CMK (cell line): ENCODE measurements at places on chromosomes 11 and 22.

- no peak for DNase-seq
Measured at GRCh38 chr11:110392056-110392455, 37.7 kb upstream of the FDX1 start.

DNA sequence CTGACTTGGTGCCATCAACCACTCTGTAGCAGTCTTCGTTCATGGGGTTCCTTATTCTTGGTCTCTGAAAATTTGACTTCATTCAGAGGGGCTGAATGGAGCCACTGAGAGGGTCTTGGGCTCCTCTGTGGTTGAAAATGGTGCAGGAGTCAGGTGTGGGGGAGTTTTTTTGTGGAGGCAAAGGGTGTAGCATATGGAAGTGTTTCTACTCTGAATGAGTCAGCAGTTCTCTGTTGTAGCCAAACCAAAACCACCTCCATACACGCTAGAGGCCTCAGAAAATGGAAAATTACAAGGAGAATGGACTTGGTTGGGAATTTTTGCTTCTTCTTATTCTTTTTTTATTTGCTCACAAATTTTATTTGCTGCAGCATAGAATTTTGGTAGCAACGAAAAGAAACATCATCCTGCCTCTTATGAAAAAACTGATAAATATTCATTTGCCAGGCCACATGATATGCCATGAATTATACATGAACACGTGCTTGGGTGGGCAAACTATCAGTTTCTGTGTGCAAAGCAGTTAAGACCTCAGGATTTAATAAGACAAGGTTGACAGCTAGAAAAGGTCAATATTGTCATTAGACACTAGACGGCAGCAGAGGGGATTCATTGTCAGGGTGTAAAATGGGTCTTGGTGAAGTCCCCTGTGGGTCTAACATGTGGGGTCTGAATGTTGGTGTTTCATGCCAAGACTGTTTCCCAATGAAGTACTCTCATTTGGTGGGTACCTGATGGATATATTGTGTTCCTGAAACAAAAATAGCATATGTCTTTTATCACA lies 111.7 kb downstream of the MYO18B start:
- DNase-seq = no peak

DNA sequence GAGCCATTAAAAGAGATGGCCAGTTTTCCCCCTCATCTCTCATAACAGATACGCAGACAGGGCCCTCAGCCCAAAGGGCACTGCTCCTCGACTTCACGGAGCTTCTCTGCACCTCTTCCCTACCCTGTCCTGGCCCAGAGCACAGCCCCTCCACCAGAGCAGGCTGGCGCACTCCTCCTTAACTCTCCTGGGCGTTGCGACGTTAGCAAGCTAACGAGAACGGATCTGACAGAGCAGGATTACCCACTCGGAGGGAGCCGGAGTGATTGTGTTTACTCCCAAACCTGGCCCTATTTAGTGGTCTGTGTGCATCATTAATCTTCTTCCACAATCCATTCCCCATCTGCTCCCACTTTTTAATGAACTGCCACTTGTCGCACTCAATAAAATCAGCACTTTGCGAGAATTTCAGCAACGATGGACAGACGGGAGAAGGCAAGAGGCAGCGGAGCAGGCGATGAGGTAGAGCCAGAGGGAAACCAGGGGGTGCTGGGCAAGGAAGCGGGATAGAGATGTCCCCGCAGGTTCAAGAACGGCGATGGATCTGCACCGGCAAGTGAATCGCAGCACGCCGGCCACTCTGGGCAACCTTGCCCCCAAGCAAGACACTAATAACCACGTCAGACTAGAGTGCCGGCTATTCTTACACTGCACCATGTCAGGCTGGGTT lies 159.4 kb downstream of the BUD13 start:
- no peak for DNase-seq

- no peak for DNase-seq
Measured at GRCh38 chr11:125211948-125212340, 47.4 kb downstream of the PKNOX2 start.

DNA sequence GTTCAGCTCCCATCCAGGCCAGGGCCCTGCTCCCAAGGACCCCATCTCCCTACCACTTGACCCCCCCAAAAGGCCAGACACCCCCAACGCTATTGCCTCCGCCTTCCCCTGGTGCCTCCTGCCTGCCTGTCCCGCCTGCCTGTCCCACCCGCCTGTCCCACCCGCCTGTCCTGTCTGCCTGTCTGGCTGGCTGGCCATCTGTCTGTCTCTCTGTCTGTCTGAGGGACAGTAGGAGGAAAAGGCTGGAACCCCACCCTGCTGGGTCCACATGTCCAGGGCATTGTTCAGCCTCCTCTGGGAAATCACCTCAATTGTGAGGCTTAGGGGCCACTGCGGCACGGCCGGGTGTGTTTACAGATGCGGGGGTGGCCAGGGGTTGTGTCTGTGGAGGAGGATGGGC lies 25.3 kb upstream of the CBX7 start:
- DNase-seq = no peak

- no peak for DNase-seq
Measured at GRCh38 chr11:56885177-56885576, 103.5 kb upstream of the OR5AK2 start.
